ENCODE measurements at places on chromosomes 1 and 21.

GRCh38 chr21:34594566-34595234 lies 20.2 kb downstream of the RCAN1 start:
- DNase-seq = no peak

DNA sequence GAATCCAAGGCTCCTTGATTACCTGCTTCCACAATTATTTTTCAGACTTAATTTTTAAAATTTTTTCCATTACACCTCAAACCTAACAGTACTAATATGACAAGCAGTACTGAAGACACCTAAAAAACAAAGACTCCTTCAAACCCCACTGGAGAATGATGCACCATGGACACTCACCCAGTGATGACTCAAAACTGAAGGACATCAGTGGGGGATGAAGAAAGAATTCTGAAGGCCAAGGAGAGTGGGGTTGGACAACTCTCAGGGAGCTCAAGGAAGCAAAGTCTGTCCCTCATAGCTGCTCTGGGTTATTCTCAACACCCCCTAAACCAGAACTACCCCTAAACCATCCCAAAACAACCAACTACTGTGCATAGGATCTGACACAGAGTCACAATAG lies 2.4 kb upstream of the ARHGAP29 start:
- DNase-seq = no peak

DNA sequence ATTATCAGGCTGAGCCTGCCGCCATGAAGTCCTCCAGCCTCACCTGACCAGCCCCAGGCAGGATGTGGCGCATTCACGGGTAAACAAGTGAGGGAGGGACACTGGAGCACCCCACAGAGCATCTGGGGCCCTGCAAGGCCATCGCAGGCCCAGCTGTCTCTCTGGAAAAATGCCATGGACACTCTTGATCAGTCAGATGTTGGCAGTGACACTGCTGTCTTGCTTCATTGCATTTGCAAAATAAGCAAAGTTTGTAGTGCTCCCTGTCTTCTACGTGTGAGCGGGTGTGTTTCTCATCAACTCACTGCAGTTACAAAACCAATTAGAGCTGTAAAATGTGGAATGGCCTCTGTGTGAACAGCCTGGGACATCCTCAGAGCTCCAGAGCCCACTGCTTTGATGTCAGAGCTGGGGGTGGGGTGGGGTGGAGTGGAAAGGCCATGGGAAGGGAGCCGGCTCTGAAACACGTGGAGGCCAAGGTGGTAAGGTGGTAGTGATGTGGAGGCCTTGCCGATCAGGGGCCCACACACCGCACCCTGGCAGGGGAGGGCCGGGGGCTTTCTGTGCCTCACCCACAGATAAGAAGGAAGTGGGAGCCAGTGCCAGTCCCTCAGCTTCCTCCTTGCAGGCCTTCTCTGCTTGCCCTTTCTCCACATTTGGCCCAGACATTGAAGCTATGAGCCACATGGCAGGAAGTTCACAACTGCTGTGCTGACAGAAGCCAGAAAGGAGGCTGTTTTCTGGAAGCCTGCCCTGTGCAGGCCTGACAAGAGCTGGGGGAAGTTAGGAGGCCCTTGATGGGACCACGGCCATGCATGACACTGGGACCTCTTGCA lies 254.9 kb downstream of the RHOU start:
- DNase-seq = peak; percentile 80

GRCh38 chr21:25456672-25457071 lies 150.6 kb downstream of the MRPL39 start:
- DNase-seq = no peak

GRCh38 chr1:73860421-73860950 lies 337.5 kb downstream of the LRRIQ3 start:
- no peak for DNase-seq

- DNase-seq = no peak
These were observed 112.5 kb downstream of the PBX1 start for GRCh38 chr1:164671323-164671965.

GRCh38 chr21:31213787-31214186 lies 130.3 kb downstream of the TIAM1 start:
- DNase-seq = no peak

GRCh38 chr1:84603941-84604830 lies 29.9 kb upstream of the CTBS start:
- DNase-seq = no peak
